Chondrocyte (in vitro differentiated cells): ENCODE measurements at places on chromosomes 1 and 21.
A peak's percentile ranks its signal among the peaks of the same experiment; 100 is the strongest.

- no peak for DNase-seq
Measured at GRCh38 chr1:110084227-110085078, 14.0 kb upstream of the ALX3 start.

DNA sequence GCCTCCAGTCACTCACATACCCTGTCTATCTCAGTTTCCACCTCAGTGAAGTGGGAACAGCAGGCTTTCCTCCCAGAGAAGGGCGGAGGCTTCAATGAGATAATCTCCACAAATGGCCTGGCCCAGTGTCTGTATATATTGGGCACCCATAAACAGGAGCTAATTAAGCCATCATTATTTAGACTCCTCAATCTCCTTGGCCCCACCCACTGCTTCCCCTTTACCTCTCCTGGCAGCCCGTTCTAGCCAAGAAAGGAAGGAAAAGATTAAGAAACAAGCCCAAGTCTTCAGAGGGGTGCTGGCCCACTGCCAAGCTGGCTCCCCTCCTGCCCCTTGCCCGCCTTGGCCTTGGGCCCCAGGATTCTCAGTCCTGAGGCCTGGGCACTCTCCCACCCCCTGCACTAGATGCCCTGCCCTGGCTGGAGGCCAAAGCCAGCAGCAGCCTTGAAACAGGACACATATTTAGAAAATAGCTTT lies 15.9 kb upstream of the EPB41 start:
- no peak for DNase-seq

DNA sequence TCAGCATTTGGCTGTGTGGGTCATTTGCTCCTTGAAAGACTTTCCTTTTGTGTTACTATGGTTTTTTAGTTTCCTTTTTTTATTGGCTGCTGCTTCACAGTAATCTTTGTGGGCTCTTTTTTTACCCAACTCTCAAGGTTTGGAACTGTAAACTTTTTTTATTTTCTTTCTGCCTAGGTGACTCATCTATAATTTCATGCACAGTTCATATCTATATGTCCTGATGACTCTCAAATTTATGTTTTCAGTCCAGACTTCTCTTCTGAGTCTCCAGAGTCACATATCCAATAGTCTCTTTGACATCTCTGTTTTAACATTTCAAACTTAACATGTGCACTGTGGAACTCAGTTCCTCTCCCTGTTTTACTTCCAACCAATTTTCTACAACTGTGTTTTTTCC lies 83.4 kb downstream of the ATF6 start:
- no peak for DNase-seq

- no peak for DNase-seq
Measured at GRCh38 chr21:39048064-39048463, 135.2 kb downstream of the PSMG1 start.

DNA sequence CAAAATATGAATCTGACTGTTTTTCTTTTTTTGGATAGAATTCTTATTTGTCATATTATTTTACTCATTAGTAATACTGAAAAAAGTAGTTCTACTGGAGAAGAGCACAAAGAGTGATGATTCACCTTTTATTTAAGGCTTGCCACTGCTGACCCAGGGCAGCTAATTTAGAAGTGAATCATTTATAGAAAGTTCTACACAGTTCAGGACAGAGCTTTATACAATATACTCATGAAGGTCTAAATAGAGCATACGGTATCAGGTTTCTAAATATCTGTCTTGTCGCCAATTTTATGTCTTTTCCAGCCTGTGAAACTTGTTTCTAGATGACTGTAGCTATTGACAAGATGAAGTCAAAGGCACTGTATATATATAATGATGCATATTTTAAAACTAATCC lies 25.0 kb downstream of the GIPC2 start:
- DNase-seq, result no peak

DNA sequence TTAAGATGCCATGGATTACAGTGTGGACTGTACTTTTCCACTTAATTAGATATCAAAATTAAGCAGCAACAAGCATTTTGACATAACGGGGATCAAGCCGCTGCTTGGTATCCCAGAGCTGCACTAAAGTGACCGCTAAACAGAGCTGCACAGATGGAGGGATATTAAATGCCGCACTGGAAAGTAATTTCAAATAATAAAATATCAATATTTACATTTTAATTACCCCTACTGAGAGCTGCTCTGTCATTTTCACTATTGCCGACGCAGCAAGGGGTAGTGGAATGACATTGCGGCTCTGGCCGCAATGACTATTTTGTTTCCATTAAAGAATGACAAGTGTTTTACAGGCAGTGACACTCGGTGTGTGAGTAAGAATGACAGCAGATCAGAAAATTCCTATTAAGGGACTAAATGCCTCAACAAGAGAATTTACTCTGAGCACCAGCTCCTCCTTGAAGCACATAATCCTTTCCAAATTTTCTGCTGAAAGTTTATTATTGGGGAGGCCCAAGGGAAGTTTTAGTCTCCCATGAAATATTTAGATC lies 109.1 kb upstream of the USH2A start:
- DNase-seq, result no peak

DNA sequence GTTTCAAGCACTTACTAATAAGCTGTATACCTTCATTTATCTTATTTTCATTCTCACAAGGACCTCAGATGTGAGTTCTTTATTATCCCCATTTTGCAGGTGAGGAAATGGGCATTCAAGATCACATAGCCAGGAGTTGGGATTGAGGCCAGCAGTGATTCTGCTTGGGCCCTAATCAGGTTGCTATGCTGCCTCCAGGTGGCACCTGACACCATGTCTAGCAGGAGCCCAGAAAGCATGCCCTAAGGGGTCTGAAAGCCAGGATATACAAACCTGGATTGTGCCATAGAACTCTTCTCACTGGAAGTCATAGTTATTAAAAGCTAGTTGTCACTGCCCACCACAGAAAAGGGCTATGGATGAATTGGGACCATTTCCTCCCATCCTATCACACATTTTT lies 61.1 kb downstream of the FYB2 start:
- DNase-seq, result no peak

GRCh38 chr1:46150085-46150484 lies 17.7 kb upstream of the PIK3R3 start:
- DNase-seq, result no peak

DNA sequence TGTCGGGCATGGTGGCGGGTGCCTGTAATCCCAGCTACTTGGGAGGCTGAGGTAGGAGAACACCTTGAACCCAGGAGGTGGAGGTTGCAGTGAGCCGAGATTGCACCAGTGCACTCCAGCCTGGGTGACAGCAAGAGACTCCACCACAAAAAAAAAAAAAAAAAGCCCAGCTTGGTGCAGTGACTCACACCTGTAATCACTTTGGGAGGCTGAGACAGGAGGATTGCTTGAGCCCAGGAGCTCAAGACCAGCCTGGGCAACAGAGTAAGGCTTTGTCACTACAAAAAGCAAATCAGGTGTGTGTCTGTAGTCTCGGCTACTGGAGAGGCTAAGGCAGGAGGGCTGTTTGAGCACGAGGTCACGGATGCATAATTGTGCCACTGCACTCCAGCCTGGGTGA lies 5.0 kb upstream of the H6PD start:
- no peak for DNase-seq

GRCh38 chr1:111576547-111576946 lies 43.0 kb upstream of the RAP1A start:
- DNase-seq, result no peak

DNA sequence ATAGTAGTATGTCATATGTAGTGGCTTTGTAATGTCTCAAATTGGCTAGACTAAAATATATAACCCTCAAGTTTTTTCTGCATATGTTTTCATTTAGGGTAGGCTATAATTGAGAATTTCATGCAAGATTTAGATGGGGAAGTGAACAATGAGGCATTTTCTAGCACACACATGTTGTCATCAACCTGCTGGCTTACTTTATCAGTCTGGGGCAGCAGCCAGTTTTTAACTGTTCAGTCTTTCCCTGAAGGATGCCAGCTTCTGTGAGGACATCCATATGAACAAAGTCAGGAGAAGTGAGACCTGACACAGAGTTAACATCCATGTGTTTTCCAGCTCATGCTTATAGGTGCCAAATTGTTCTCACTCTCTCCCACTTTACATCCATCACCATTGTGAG lies 74.7 kb upstream of the OLFM3 start:
- no peak for DNase-seq

GRCh38 chr1:34279971-34280370 lies 103.3 kb downstream of the C1orf94 start:
- DNase-seq, result no peak

- no peak for DNase-seq
Measured at GRCh38 chr1:220734571-220735326, 13.4 kb upstream of the MTARC2 start.

DNA sequence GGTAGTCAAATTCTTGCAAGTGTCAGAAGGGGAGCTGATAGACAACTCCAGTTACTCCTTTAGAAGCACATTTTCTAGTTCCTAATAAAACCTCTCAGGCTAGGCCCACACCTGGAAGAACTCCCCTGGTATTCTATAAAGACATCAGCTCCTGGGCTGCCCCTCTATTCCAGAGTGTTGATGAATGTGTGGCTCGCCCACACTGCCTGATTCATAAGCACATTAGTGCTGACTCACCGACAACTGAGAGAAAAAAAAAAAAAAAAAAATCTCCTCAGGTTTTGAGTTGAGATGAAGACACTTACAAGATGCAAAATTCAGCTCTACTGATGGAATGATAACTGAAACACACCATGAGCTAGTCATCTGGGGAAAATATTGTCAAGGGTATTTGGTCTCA lies 188.1 kb downstream of the TNR start:
- no peak for DNase-seq

DNA sequence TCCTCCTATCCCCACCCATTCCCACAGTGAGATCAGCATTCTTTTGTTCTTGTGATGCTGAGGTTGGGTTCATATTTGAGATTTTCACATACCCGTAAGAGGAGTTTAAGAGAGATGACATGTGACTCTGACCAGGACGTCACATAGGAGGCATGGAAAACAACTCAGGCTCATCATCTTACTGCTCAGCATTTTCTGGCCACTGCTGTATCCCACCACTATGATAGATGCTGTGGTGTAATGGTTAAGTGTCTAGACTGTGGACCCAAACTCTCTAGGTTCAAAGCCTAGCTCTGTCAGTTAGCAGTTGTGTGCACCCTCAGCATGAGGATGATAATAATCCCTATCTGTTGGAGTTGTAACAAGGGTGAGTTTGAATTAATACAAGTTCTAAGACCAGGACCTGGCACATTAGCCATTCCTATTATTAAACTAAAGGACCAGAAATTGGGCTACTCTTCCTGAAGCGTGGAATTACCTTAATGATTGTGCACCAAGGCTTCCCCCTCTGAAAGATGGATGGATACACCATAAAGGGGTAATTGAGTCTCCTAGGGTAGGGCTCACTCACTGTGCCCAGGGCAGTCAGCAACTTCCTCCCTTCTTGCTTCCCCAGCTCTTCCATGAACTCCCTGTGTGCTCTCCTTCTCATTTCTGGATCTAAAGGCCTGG lies 40.9 kb downstream of the LGR6 start:
- DNase-seq, result no peak

GRCh38 chr1:67062412-67062811 lies 8.5 kb upstream of the SLC35D1 start:
- DNase-seq, result no peak

- no peak for DNase-seq
Measured at GRCh38 chr1:230236301-230237008, 169.4 kb downstream of the GALNT2 start.

- DNase-seq, result no peak
Measured at GRCh38 chr1:154220970-154221277, 169 bp downstream of the UBAP2L start.

- no peak for DNase-seq
Measured at GRCh38 chr1:196403803-196404690, 204.2 kb downstream of the KCNT2 start.

DNA sequence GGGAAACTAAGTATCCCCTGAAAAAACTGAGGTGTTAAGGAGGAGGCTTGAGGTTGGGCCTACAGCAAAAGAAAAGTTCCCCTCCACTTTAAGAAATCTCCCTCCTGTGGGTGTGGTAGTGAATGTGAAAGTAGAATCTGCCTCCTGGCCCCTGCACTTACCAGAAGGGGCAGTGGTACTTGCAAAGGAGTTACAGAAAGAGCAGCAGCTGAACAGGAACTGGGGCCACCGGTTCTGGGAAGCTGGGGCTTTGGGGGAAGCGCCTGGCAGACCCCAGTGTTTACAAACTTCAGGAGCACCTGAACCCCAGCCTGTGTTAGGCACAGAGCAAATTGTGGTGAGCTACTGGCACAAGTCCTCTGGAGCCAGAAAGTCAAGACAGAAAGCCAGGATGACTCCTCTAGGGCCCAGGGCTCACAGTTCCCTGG lies 250.2 kb upstream of the FGGY start:
- no peak for DNase-seq

DNA sequence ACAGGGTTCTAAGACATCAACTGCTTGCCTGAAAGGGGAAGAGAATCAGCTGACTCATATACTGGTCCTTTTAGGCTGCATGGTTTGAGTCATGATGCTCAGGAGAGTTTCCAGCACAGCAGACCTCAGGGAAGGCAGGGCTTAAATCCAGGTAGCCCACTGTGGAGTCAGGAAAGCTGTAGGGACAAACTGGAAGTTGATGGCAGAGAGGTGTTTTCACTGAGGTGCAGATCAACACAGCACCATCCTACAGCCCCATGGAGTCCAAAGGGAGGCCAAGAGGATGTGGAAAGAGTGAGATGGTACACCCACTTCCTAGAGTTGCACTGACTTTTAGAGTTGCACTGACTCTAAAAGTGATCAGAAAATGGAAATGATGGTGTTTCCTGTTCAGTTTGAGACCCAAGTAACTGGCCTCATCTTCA lies 252.4 kb upstream of the DUSP10 start:
- no peak for DNase-seq

- DNase-seq, result no peak
Measured at GRCh38 chr21:41651406-41651805, 115.4 kb downstream of the RIPK4 start.

DNA sequence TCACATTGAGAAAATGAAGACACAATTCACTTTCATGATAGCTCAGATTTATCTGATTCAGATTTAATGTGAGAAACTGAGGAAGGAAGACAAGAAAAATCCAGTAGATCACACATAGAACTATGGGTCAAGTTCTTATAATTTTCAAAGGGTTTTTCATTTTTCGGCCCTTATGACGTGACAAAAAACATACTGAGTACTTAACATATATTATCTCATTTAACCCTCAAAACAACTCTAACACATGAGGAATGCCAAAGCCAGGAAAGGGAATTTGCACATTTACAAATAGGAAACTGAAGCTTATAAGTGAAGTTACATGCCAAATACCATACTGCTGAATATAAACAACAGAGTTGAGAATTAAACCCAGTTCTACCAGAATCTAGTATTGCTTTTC lies 27.6 kb downstream of the SOD1 start:
- DNase-seq, result no peak

DNA sequence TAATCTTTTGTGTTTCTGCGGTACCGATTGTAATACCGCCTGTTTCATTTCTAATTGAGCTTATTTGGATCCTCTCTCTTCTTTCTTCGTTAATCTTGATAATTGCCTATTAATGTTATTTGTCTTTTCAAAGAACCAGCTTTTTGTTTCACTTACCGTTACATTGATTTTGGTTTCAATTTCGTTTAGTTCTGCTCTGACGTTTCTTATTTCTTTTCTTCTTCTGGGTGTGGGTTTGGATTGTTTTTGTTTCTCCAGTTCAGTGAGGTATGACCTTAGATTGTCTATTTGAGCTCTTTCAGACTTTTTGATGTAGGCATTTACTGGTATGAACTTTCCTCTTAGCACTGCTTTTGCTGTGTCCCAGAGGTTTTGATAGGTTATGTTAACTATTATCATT lies 9.4 kb downstream of the OR2M2 start:
- DNase-seq, result no peak

GRCh38 chr1:85607126-85607920 lies 26.8 kb downstream of the CCN1 start:
- DNase-seq, result peak; percentile 96

GRCh38 chr1:172286629-172287076 lies 133.8 kb upstream of the C1orf105 start:
- DNase-seq, result no peak
